ENCODE measurements at places on chromosomes 6 and 20.

DNA sequence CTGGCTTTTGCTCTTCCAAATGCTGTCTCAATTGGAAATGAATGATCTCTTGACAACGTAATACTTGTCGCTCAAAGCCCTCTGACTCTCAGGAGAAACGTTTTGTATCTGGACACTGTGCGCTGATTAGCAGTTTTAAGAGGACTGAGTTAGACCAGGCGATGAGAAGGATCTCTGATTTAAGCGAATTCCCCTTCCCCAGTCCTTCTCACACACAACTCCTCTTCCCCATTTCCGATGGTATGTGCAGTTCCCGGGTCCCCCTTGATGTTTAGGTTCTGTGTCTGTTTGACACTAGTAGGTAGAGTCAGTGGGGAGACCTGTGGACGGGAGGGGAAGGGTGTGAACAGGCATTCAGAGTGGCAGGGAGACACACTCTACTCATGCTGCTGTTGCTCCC is 2.5 kb downstream of the ZDHHC14 start:
- DNase-seq, result no peak

GRCh38 chr6:56311533-56312448 is 64.4 kb upstream of the COL21A1 start:
- no peak for DNase-seq

DNA sequence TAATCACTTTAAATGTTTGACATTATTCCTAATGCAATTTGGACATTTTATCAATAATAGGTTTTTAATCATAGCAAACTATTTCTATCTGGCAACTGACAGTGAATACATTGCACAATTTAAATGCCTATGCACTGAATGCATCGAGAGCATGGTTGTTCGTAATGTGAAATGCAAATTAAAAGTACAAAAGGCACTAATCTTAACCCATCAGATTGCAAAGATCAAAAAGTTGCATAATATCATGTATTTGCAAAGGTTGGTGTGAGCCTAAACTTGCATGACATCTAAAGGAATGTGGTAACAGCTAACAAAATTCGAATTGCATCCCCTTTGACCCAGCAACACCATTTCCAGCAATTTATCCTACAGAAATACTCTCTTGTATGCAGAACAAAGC is 469.9 kb upstream of the IRAK1BP1 start:
- no peak for DNase-seq

DNA sequence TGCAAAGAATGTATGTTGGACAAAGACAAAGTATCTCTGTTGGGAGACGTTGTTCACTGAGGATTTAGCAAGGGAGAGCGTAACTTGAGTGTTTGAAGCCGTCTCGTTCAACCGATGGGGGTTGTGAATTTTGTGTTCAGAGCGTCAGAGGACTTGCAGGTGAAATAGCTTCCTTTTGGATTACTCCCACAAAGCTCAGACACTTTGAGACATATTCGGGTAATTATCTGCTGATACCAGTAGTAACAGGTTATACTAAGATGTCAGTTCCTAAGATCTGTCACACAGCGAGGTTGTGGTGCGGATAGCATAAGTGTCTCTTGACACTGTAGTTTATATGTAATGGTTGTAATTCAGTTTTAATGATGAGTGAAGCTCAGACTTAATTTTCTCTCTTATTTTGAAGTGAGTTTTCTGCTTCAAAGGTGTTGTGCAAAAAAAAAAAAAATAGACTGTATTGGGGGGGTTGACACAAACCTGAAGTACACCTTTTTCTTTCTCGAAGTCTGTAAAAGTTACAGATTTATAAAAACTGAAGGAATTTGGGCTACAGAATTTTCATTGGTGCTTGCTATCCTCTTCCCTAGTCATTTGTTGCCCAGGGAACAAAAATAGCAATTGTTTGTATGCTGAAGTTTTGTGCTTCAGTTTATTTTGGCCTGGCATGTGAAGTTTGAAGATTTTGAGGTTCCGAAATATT is 1.7 kb downstream of the ASXL1 start:
- no peak for DNase-seq

- no peak for DNase-seq
Measured at GRCh38 chr6:149867876-149868640, 3.9 kb upstream of the LRP11 start.

- DNase-seq, result no peak
Measured at GRCh38 chr6:143395699-143396098, 54.8 kb downstream of the ADAT2 start.

GRCh38 chr20:59604741-59605600 is 631 bp downstream of the PHACTR3 start:
- peak; percentile 49 for DNase-seq

DNA sequence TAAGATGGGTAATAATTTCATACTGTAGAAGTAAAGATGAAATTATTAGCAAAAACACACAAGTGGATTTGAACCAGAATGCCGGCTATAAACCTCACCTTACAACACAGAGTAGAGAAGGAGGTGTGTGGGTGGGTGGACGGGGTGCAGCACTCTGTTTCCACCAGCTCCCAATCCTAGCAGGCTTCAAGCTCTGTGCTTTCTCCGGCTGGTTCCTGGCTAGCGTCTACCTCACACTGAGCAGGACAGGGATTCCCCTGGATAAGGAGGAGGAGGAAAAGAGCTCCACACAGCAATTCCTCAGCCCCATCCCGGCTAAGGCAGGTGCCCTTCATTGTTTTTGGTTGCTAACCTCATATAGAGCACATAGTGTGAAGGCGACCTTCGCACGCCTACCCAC is 453.3 kb downstream of the C6orf118 start:
- no peak for DNase-seq

GRCh38 chr20:50560867-50561266 is 50.7 kb downstream of the PTPN1 start:
- DNase-seq, result no peak

- DNase-seq, result no peak
Measured at GRCh38 chr6:84362193-84362821, 134.9 kb upstream of the CEP162 start.

- no peak for DNase-seq
Measured at GRCh38 chr20:44646023-44646640, 5.4 kb downstream of the ADA start.

GRCh38 chr6:167803816-167804215 is 22.9 kb upstream of the AFDN start:
- no peak for DNase-seq

DNA sequence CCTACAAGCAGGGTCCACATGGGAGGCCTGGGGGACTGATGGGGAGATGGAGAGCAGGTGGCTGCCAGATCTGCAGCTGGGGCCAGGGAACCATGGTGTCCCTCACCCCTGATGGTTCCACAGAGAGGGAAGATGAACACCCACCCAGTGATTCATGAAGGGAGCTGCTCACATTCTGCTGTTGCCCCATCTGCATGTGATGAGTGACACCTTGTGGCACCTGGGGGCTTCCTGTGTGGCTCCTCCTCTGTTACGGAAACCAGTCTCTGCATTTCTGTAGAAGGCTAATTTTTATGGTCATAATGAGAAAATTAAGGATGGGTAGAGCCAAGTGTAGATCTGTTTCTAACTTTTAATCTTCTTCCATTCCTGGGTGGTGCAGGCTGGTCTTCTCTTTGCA is 217.1 kb downstream of the SMOC2 start:
- no peak for DNase-seq

DNA sequence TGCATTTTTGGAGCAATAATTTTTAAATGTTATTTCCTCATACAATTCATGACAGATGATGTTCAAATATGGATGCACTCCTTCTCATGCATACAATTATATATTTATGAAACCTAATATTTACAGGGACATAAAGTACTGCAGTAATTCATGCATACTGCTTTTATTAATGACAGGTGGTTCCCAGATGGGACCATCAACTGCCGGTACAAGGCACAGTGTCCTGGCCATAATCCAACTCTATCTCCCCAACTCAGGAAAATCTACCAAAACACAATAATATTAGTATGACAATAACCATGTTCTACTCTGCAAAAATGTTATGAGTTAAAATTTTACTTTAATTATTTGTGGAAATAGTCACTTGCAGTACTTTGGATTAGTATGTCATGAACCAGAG is 77.8 kb downstream of the VIP start:
- DNase-seq, result no peak

- no peak for DNase-seq
Measured at GRCh38 chr6:156395276-156395675, 381.9 kb upstream of the ARID1B start.

DNA sequence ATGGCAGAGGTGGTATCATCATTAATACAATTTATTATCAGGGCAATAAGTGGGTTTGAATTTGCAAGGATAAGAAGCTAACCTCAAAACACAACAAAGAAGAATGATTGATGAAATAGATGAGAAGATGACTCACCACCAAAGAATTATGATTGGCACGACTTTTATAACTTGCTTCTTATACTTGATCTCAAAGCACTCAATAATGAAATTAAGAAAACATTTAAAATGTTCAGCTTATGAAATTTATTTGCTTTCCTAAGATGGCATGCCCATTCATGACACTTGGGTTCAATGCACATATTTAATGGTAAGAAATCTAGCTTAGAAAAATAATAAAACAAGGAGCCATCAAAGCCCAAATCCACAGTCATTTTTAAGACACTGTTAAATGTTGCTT is 477.5 kb downstream of the GJA1 start:
- no peak for DNase-seq

DNA sequence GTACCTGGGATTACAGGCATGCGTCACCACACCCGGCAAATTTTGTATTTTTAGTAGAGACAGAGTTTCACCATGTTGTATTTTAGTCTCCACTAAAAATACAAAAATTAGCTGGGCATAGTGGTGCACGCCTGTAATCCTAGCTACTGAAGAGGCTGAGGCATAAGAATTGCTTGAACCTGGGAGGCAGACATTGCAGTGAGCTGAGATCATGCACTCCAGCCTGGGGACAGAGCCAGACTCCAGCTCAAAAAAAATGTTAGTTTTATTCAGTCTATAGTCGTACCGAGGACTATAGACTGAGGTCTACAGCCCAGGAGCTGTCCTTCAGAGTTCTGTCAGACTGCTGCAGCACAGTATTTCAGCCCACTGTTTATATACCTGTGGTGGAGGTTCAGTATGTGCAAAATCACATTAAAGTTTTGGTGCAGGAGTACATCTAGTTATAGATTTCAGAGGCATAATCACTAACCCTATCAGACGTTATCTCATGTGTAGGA is 3.6 kb upstream of the CASP8AP2 start:
- DNase-seq, result no peak

DNA sequence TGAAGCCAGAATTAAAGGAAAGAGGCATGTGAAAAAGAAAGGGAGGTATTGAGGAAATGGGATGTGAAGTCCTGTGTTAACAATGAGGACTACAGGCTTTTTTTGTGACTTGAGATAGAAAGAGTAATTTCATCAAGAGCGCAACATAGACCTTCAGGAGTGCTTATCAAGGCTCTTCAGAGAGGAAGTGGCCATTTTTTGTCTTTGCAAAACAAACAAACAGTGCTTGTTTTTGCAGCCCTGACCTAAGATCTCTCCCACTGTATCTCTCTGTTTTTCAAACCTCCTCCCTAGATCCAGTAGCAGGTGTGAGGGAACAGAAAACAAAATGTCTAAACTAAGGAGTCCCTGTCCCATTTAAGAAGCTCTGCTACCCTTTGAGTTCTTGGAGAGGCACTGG is 710.3 kb upstream of the MARCKS start:
- no peak for DNase-seq

GRCh38 chr6:138526822-138527235 is 27.5 kb upstream of the NHSL1 start:
- DNase-seq, result no peak

DNA sequence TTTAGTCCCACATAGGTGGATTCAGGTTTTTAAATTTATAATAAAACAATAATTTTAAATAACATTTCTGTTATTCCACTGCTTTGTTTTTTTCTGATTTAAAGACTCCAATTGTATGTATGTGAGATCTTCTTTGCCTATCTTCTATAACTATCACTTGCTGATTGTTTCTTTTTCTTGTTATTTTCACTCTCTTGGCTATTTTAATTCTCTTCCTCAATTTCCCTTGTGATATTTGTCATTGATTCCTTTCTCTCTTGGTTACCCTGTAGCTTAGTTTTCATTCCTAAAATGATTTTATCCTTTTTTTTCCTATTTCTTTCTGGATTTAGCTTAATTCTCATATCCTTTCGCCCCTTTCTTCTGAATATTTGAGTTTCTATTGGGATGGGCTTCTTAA is 227.3 kb upstream of the TENT5A start:
- no peak for DNase-seq

DNA sequence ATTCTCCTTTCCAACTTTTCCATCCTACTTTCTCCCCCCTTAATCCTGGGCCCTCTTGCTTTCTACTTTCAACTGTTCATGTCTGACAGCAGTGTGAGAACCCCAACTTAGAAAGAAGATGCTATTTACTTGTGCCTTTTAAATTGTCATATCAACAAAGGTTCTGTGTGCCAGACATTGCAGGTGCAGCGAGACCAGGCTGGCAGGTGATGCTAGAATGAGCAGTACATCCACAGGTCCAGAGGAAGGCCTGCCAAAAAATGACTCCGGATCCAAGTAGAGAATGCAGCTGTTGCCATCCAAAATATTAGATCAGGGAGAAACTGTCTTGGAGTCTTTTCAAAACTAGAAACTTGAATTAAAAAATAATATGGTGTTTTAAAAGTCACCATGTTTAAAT is 510.5 kb downstream of the LMBRD1 start:
- DNase-seq, result no peak

- DNase-seq, result no peak
Measured at GRCh38 chr20:49507741-49508434, 25.4 kb upstream of the KCNB1 start.

GRCh38 chr6:167984876-167985604 is 12.4 kb upstream of the KIF25 start:
- no peak for DNase-seq

DNA sequence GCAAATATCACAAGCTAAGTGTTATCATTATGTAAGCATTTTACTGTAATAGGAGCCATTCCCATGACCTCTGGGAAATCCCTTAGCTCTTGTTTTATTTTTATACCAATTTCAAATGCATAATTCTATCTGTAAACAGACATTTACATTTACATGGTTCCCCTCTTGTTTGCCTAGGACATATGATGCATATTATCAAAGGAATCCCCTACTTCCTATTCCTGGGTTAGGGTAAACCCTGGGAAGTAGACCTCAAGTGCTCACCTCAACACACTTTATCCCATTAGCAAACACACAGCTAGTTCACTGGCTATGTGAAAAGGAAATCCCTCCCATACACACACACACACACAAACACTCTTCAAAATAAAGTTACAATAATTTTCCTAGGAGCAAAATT is 27.1 kb downstream of the PDE10A start:
- DNase-seq, result no peak
